ENCODE measurements at places on chromosomes 3 and 15.

DNA sequence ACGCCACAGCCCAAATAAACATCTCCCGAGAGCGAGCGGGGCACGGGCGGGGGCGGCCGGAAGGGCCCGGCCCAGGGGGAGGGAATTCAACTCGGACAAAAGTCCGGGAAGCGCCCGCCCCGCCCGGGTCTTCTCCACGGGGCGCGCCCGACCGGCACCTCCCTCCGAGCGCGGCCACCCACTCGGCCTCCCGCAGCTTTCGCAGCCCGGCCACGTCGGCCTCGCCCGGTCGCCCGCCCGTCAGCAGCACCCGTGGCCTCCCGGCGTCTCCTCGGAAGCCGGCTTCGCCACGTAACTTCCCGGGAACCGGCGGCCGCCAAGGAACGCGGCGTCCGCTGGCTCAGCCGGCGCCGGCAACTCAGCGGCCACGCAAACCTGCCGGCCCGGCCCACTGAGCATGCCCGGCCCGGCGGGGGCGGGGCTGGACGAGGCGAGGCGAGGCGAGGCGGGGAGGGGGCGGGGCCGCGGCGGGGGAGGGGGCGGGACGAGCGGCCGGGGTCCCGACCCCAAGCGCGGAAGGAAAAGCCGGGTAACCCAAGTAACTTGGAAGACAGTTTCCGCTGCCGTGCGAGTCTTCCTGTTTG is at the start of gene TJP1:
Gene TJP1, minus strand, starts transcription at position 369 of the 584 bp plus-strand sequence. CDS start 440 bp downstream, outside the sequence.
- no peak for DNase-seq

- DNase-seq, result no peak
These were observed 232.3 kb upstream of the STAC start for GRCh38 chr3:36147934-36148558.

DNA sequence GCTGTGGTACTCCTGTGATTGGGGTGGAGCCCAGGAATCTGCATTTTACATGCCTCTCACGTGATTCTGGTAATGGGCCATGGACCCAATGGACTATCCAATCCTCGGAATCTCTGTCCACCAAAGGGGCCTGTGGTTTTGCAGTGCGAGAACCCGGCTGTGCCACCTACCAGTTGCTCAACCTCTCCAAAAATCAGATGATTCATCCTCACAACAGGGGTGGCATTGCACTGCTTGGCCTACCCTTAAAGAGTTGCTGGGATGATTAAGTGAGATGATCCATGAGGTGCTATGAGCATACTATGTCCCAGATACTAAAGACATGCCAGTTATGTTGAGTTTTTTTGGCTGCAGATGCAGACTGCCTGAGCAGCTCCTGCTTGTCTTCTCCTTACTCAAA is 5.1 kb downstream of the ANP32A start:
- peak; percentile 31 for DNase-seq

DNA sequence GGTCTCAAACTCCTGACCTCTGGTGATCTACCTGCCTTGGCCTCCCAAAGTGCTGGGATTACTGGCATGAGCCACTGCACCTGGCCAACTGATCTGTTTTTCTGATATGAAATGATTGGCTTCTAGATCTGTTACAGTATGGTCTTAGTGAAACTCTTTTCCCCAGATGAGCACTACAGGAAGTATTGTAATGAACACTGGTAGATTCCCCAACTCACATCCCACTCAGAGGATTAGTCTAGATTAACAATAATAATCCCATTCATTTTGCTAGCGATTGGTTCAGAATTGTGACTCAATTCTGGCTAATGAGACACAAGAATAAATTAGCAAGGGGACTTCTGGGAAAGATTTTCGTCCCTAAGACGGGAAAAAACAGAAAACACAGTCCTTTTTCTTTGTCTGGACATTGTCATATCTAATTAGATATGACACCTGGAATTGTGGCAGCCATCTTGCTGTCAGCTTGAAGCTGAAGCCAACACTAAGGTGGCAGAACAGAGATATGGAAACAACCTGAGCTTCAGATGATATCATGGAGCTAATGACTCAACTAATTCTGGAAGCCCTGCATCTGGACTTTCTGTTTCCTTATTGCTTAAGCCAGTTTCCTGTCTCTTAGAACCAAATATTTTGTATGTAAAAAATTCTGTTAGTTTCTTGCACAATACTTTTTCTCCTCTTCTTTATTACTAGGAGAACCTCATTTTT is 17.4 kb upstream of the NPTN start:
- DNase-seq, result peak; percentile 36

DNA sequence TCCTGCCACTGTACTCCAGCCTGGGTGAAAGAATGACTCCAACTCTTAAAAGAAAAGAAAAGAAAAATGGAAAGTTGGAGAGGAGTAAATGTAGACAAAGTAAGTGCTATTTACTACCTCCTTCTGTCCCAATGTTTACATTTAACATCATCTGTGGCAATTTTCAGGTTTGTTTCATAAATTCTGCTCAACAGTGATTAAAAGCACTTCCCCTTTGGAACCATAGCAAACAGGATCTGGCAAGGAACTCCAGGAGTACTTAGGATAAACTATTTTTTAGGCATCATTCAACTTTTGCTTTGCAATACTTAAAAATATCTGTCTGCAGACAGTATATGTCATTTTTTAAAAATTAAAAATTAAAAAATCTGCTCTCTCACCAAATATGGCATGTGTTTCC is 5.5 kb upstream of the CX3CR1 start:
- no peak for DNase-seq

GRCh38 chr3:9110802-9111201 is 138.6 kb downstream of the SRGAP3 start:
- DNase-seq, result no peak

GRCh38 chr3:61008153-61008997 is 242.9 kb downstream of the FHIT start:
- DNase-seq, result no peak

DNA sequence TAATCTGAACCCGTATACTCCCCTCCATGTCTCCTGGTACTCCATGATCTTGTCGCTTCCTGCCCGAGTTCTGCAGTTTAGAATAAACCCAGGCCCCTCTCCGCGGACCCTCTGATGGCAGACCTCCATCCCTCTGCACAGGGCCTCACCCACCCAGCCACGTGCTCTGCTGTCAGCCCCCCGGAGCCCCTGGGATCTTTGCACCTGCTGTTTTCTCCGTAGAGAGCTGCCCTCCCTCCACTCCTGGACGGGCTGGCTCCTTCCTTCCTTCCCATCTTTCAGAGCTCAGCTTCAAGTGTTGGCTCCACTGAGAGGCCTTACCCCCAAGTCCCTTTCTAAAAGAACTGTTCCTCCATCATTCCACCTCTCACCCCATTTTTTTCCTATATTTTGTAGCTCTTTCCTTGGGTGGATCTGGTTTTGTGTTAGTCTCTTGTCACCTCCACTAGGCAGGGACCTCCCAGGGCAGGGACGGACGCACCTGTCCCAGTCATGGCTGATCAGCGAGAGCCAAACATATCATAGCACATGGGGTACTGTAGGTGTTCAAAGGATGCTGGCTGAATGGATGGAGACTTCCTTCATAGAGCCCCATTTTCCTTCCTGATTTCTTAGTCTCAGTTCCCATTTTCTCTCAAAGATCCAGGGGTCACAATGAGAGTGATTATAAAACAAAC is 106.6 kb downstream of the VGLL4 start:
- DNase-seq, result no peak

- peak; percentile 65 for DNase-seq
These were observed 40.1 kb upstream of the EPHB1 start for GRCh38 chr3:134754768-134755559.

DNA sequence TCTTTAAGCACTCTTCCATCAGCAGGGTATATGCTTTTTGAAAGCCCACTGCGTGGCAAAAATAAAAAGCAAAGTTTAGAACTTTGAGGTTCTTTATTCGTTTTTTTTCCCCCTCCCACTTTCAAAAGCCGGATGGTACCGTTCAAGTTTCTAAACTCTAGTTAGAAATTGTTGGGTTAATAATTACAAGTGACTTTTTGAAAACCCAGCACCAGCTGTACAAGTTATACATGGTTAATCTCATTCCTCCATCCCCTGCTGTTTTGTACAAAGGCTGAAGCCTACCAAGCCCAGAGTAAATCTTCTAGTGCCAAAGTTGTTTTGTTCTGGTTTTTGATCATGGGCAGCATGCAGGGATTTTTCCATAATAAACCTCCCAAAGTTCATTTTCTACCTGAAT is 48.6 kb downstream of the WDR72 start:
- DNase-seq, result no peak

GRCh38 chr3:27568393-27568792 is 84.2 kb upstream of the SLC4A7 start:
- DNase-seq, result no peak

DNA sequence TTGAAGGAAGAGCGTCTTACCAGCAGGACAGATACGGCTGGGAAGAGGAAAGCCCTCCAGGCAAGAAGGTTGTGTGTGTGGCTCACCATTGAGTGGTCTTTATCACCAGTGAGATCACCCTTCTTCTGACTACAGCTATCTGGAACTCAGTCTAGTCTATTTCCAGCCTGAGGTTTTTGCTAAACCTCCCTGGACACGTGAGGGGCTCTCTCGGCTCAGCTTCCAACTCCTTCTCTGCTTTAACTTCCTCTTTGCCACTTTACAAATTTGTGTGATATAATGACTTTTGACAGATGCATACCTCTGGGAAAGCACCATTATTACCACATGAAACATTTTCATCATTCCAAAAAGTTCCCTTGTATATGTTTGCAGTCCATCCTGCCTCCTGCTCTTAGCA is 15.3 kb upstream of the ROPN1 start:
- no peak for DNase-seq

GRCh38 chr15:66850996-66851310 is 148.9 kb downstream of the SMAD6 start:
- DNase-seq, result no peak

GRCh38 chr15:71362987-71363968 is 248.0 kb downstream of the THSD4 start:
- DNase-seq, result no peak

DNA sequence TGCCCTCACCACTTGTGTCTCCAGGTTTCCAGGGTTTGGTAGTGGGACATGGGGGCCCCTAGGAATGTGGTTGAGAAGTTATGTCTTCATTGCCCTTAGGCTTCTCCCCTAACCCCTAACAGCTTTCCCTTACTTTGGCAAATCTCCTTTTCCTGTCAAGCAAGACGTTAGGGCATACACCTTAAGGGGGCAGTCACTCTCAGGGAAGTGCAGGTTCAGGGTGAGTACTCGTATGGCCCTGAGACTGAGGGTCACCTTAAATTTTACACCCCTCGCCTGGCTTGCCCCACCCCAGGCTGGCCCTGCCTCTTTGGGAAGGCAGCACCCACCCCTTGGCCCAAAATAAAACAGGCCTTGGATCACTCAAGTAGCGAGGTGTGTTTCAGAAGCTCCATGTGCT is 33.5 kb downstream of the POLR2M start:
- no peak for DNase-seq

DNA sequence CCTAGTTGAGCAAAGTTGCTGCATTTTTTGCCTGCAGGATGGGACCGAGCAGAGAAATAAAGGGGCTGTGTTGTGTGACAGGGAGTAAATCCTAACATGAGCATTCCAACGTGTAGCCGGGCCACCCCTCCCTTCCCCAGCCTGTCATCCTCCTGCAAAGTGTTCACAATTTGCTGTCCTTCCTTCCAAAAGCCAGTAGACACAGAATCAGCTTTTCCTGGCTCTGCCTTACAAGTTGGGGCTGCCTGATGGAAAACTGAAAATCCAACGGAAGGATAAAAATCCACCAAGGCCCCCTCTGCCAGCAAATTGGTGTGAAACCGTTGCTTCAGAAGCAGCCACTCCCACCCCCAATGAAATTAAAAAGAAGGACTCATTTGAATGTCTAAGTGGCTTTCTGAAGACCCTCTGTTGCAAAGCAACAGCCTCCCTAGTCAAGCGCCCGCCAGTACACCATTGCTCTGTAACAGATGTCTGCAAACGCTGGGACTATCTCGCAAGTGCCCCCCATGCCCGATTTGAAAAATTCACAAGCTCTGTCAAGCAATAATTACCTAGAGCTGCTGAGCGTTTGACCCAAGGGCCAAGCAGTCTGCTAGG is 665 bp downstream of the FRMD4B start:
- no peak for DNase-seq

- DNase-seq, result peak; percentile 94
These were observed at the start of gene PLEKHO2 for GRCh38 chr15:64841344-64842095. PLEKHO2 (plus strand) TSS chr15:64841915; CDS start chr15:64842017, 102 bp downstream.

- no peak for DNase-seq
These were observed 196.3 kb upstream of the PLSCR5 start for GRCh38 chr3:146801492-146801891.

GRCh38 chr15:58313304-58313703 is 118.5 kb upstream of the LIPC start:
- no peak for DNase-seq

- peak; percentile 45 for DNase-seq
These were observed 41.1 kb upstream of the SEC61A1 start for GRCh38 chr3:128011140-128011539.

GRCh38 chr3:33392703-33393125 is 47.5 kb downstream of the UBP1 start:
- DNase-seq, result no peak

GRCh38 chr15:42157381-42157780 is 945 bp upstream of the PLA2G4F start:
- DNase-seq, result no peak

DNA sequence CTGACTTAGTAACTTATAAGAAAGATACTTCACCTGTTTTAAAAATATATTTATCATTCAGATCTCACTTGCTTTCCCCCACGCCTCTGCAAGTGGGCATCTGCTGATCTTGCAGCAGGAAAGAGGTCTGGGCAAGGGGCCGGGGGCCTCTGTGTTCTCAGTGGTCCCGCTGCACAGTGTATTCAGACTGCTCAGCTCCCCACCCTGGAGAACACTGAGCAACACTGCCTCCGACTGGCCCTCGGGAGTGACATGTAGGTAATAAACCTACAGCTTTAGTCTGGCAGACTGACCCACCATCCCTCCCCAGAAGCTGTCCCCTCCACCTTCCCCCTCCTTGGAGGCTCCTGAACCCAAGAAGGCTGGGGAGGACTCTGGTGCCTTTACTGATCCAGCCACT is 43.8 kb downstream of the GABRB3 start:
- no peak for DNase-seq

DNA sequence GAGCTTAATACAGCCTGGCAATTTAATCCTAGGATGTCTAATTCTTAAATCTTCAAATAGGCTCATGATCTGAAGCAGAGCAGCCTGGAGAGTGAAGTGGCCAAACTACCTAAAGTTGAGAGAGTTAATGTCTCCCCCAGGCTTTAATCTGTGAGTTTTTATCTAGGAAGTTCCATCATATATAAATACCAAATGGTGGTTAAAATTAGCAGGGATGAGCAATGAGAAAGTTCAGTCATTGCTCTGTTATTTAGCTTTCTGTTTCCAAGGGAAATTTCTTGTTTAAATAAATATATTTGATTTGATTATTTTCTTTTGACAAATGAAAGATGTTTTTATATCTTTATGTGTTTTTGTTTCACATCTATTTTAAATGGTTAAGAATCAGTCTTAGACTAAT is 274.4 kb upstream of the UMPS start:
- DNase-seq, result no peak

All from activated CD4-positive, alpha-beta T cell treated with anti-CD3 and anti-CD28 coated beads for 36 hours (primary cell).